NCI-H2107 (cell line): ENCODE measurements at places on chromosomes 16 and 17.

DNA sequence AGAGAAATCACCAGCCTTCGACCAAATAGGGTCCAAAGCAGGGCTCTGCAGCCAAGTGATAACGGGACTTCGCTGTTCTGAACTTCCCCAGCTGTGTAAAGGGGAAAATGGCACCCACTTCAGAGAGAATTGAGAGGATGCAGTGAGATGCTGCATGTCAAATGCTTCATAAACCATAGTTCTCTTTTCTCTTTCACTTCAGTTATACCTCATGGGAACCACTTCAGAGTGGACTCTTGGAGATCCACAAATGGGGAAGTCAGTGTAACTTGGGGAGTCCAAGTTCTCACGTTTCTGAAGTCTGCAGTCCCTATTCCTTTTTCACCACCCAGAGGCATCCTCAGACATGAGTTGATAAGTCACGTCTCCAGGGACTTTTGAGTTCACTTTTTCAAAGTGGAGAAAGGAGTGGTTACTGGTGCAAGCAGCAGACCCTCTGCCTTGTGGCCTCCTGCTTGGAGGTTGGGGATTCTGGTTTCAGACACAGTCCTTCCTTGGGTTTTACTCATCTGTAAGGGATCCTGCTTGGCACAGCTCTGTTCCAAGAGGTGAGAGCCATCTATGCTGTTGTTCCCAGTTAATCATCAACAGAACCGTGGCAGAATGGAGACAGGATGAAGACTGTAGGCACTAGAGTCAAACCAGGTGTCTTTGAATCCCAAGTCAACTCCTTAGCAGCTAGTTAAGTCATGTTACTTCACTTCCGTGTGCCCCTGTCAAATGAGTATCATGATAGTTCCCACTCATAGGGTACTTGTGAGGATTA, 123.4 kb upstream of the NOL11 start:
- DNase-seq = no peak

DNA sequence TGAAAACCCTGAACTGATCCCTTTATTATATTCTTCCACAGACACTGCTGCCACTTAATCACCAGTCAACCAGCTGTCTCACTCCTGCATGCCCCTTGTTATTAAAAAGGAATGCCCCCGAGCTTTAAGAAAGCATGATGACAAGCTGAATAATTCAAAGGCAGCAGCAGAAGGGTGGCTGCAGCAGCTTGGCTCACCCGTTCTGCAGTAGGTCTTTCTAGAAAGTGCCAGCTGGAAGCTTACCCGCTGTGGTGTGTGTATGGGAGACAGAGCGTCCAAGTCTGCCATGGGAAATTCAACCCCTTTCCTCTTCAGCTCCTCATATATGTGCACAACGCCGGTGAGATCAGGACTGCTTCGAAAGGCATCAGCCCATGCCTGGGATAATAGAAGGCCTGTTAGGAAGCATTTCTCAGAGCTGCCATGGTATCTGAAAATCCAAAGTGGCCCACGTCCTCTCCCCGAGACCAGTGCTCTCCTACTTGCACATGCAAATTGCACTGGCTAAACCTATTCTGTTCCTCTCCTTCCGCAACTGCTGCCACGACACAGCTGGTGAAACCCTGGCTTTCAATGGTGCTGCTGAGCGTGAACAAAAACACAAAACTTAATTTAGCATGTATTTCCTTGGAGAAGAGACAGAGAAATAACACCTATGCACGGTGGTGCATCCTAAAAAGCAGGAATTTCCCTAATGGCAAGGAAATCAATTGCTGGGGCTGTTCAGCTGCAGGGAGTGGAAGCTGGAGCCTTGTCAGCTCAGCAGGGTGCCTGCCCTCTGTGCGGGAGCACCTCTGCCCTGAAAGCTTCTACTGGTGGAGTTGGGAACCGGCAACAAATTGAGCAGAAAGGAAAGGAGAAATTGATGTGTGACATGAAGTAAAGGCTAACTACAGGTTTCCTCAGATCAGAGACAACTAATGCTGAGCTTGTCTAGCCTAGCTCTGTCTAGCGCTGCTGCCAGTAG, 47.9 kb upstream of the SREBF1 start:
- no peak for DNase-seq

DNA sequence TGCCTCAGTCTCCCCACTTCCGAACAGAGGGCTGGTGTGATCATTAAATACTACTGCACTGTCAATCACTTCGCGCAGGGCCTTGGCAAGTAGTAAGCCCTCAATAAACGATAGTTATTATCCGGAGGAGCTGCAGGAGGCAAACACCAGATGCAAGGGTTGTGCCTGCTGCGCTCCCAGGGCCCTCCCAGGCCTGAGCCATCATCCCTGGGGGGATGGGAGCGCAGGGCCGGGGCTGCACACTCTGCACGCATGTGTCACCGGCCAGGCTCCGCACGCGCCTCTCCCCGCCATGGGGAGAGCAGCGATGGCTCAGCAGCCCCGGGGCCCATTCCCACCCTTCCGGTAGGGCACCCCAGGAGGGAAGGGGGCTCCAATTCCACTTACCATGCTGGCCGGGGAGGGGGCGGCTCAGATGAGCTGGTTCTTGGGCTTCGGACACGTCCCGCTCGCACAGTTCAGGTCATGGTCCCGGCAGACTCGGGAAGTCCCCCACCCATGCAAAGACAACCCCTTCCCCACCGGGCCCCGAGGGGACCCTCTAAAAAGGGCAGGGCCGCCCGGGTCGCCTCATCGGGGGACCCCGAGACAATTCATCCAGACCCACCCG, 681 bp downstream of the XPO6 start:
- no peak for DNase-seq

GRCh38 chr16:21101631-21102420, 48.8 kb downstream of the DNAH3 start:
- no peak for DNase-seq

DNA sequence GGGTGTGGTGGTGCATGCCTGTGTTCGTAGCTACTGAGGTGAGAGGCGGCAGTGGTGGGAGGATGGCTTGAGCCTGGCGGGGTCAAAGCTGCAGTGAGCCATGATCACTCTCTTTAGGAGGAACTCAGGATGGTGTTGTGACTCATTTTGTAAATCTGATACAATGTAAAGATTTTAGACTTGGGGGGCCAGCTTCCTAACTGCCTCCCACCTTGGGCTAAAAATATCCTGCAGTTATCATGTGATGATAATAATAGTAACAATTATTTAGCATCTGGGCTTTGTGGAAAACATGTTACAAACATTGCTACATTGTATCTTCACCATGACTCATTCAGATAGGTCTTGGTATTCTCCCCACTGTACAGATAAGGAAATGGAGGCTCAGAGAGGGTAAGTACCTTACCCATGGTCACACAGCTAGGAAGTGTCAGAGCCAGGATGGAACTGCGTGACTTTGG, 7.4 kb downstream of the CTNS start:
- no peak for DNase-seq

GRCh38 chr16:22093331-22093730, 990 bp downstream of the VWA3A start:
- DNase-seq = no peak

GRCh38 chr16:56344518-56345405, 80.6 kb downstream of the AMFR start:
- no peak for DNase-seq

- DNase-seq = no peak
These were observed 1.3 kb downstream of the FDXR start for GRCh38 chr17:74871356-74872076.

- no peak for DNase-seq
These were observed 24.0 kb downstream of the LIMD2 start for GRCh38 chr17:63675607-63676546.

- DNase-seq = peak; percentile 49
These were observed 7.5 kb downstream of the SLC16A3 start for GRCh38 chr17:82236142-82236971.

DNA sequence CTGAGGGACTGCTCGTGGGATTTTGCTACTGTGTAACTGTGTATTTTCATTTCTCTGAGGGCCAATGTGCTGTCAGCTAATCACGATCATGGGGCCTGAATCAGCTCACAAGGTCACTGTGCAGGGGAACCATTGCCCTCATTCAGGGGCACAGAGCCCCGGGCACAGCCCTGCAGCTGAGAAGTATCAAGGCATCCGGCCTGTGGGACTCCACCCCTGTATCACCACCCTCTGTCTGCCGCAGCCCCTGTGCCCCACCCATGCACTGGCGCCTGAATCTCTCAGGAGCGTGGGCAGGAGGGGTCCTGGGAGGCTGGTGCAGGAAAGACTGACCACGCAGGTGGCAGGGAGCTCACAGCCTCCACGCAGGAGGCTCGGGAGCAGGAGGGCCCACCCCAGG, 43.4 kb upstream of the RASD1 start:
- DNase-seq = no peak

GRCh38 chr17:42421507-42422338, 1.3 kb downstream of the CAVIN1 start:
- no peak for DNase-seq

DNA sequence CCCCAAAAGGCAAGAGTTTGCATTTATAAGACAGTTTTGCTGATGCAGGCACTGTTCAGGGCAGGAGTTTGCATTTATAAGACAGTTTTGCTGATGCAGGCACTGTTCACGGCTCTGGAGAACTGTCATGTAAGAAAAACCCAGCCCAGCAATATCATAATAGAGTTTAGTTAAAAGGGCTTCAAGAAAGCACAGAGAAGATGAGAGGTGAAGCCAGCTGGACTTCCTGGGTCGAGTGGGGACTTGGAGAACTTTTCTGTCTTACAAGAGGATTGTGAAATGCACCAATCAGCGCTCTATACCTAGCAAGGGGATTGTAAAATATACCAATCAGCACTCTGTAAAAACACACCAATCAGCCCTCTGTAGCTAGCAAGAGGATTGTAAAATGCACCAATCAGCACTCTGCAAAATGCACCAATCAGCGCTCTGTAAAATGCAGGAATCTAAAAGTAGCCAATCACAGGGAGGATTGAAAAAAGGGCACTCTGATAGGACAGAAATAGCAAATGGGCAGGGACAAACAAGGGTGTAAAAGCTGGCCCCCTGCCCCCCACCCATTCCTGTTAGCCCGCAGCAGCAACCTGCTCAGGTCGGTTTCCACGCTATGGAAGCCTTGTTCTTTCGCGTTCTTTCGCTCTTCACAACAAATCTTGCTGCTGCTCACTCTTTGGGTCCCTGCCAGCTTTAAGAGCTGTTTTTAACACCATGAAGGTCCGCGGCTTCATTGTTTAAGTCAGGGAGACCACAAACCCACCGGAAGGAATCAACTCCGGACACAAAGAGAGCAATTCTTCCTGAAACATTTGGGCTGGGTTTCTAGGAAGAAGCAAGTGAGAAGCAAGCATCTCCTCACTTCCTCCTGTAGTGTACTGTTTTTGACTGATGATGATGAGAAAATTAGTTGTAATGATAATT, 1.8 kb upstream of the CBX1 start:
- DNase-seq = no peak

DNA sequence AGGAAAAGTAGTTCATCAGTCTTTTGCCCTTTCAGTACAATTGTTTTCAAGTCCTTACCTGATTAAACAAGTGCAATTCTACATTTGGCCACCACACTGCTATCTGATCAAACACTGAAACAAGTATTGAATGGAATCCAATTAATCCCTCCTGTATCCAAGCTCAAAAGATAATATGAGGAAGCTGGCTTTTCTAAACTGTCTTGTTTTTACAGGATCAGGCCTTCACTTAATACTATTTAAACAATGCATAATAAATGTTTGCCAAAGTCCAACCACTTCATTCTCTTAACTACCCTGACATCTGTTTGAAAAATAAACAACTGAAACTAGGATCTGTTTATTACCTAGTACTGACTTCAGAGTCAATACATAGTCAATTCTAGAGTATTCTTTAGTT, 131.6 kb downstream of the MRTFB start:
- DNase-seq = no peak

DNA sequence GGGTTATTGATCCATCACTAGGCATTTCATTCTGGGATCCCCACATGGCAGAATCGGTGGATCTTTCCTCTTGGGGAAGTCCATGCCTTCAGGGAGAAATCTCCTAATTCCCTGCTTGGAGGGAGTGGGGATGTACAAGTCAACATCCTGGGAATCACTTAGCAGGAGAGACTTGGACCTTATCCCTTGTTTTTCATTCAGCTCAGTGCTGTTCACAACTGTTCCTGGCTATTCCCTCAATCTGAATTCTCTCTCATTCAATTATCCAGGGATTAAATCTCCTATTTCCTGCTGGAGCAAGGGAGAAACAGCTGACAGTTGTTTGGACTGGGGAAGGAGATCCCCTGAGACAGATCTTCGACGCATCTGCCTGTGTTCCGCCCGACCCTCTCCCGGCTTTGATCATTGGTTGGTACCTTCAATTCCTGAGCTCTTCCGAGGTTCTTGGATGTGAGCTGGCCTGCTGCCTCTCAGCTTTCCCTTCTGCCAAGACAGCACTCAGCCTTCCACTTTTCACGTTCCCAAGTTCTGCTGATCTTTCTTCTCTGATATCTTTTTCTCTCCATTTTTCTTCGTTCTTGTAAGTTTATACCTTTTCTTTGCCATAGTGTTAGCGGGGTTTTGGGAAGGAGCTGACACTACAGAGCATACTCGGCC, 115.4 kb upstream of the GNAO1 start:
- no peak for DNase-seq

DNA sequence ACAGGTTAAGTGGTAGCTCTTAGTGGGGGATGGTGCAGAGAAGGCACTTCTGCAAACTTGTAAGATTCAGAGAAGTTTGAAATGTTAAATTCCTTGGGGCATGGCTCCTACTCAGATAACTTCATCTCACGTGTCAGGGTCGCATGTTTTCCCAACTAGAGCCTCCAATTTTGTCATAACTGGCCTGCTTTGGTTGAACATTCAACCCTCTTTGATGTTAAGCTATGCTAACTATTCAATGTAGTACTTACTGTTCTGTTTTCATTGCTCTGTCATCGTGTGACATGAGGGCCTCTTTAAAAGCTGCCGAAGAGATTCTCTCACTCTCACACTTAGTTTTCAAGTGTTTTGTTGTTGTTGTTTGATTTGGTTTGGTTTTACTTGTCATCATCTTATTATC, 280.8 kb downstream of the CDH11 start:
- DNase-seq = no peak

DNA sequence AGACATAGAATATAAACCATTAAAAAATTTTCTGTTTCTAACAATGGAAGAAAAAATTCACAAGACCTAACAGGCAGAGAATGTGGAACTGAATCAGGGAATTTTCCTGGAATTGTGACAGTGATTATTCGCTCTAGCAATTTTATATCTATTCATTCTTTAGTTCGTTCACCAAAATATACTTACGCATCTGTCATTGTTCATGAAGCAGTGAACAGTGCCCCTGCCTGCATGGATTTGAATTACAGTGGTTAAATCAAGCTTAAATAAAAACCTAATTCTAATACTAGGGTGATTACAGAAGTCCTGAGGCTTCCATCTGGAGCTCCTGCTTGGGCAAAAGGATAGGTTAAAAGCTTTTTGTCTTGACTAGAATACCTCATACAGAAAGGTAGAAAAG, 48.6 kb downstream of the ABCA8 start:
- no peak for DNase-seq

- no peak for DNase-seq
These were observed 571 bp upstream of the CCP110 start for GRCh38 chr16:19523184-19523558.

GRCh38 chr16:89842471-89843408, 14.5 kb downstream of the SPIRE2 start:
- no peak for DNase-seq

GRCh38 chr16:84369105-84369504, 767 bp downstream of the ATP2C2 start:
- DNase-seq = no peak
